ENCODE measurements at places on chromosomes 12 and 14. TPM values are rescaled to one million over a fixed set of nuclear protein-coding genes. Genes with fewer than 3 reads are reported as not detected.
A peak's percentile ranks its signal among the peaks of the same experiment; 100 is the strongest.

The LGALS3 gene
- 39.1 TPM for total RNA-seq

The PZP gene
- total RNA-seq = not detected

The KICS2 gene
- total RNA-seq = 8.7 TPM

The MMP19 gene
- not detected for total RNA-seq

The GAS2L3 gene
- total RNA-seq = 6.5 TPM

- H3K36me3 ChIP-seq = no peaks in the 10 kb centered on the region
- DNase-seq = no peak
- H3K4me3 ChIP-seq = no peak overlapping the region
- no peaks in the 10 kb centered on the region for H3K4me1 ChIP-seq
- no peaks in the 10 kb centered on the region for H3K27me3 ChIP-seq
- no peak overlapping the region for H3K27ac ChIP-seq
These were observed 232.5 kb upstream of the NOS1 start for GRCh38 chr12:117593815-117594400.

DNA sequence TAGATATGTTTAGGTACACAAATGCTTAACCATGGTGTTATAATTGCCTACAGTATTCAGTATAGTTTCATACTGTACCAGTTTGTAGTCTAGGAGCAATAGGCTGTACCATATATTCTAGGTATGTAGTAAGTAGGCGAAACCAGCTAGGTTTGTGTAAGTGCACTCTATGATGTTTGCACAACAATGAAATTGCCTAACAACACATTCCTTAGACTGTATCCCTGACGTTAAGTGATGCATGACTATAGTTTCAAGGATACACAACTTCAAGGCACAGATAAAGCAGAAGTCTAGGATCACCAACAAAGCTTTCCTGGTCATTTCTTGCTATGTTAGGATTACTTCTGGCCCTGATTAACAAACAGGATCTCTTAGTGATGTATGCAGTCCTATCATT, 135.1 kb downstream of the SLC38A1 start:
- H3K4me3 ChIP-seq = no peak overlapping the region
- no peaks in the 10 kb centered on the region for H3K4me1 ChIP-seq
- DNase-seq = no peak
- H3K36me3 ChIP-seq = no peaks in the 10 kb centered on the region

- peak overlapping the region; percentile 55 for H3K27ac ChIP-seq
- no peaks in the 10 kb centered on the region for H3K27me3 ChIP-seq
- peak; percentile 19 for DNase-seq
- H3K4me3 ChIP-seq = no peak overlapping the region
These were observed 16.7 kb downstream of the SPPL3 start for GRCh38 chr12:120887253-120888043.

DNA sequence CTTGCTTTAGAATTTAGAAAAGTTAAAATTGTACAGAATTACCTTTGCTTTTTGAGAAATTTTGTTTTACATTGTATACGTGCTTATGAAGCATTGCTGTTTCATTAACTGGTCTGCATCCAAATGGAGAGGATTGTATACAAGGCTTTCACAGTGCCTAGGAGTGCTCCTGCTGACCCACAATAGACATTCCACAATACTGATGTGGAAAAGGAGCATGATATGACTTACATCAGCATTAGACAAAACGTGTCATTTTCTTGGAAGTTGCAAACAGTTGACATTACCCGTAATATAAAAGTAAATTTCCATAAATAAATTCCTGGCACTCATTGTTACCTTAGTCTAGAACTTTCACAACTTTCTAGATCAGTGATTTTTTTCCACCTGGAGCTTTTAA, 1.9 kb downstream of the PRKD1 start:
- no peak for DNase-seq
- H3K36me3 ChIP-seq = no peaks in the 10 kb centered on the region
- no peak overlapping the region for H3K27ac ChIP-seq
- no peak overlapping the region for H3K4me3 ChIP-seq

GRCh38 chr12:129558036-129558435, 345.8 kb downstream of the TMEM132D start:
- H3K4me1 ChIP-seq = no peaks in the 10 kb centered on the region
- H3K27ac ChIP-seq = no peak overlapping the region
- no peak overlapping the region for H3K4me3 ChIP-seq
- no peaks in the 10 kb centered on the region for H3K27me3 ChIP-seq

GRCh38 chr14:65753061-65753460, 340.5 kb downstream of the FUT8 start:
- H3K36me3 ChIP-seq = no peaks in the 10 kb centered on the region
- H3K27ac ChIP-seq = no peak overlapping the region
- no peak for DNase-seq
- no peak overlapping the region for H3K4me3 ChIP-seq
- H3K4me1 ChIP-seq = peaks cover 3% of the 10 kb centered on the region
- H3K27me3 ChIP-seq = no peaks in the 10 kb centered on the region

GRCh38 chr12:124402248-124403066, 107.6 kb downstream of the RFLNA start:
- peak overlapping the region; percentile 9 for H3K27ac ChIP-seq
- no peak for DNase-seq
- H3K4me1 ChIP-seq = peaks cover 3% of the 10 kb centered on the region
- no peaks in the 10 kb centered on the region for H3K27me3 ChIP-seq
- no peak overlapping the region for H3K4me3 ChIP-seq
- peaks cover 13% of the 10 kb centered on the region for H3K36me3 ChIP-seq

DNA sequence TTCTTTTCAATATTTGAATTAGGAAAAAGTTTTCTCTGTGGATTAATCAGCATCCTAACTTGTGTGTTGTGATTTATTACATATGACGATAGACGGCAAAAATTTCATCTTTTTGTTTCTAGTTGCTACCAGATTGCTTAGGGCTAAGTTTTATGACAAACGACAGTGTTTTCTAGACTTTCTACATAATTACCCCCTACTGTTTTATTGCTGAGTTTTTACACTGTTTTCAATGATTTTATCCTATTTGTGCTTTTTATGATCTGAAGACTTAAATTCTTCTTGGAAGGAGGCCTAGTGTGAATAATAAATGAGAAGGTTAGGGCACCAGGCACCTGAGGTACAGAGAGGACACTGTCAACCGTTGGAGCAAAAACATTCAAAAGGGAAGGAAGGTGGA, 88.1 kb downstream of the TXNDC16 start:
- peaks cover 59% of the 10 kb centered on the region for H3K36me3 ChIP-seq
- no peak overlapping the region for H3K4me3 ChIP-seq
- no peak for DNase-seq
- H3K27ac ChIP-seq = no peak overlapping the region
- peaks cover 22% of the 10 kb centered on the region for H3K4me1 ChIP-seq

DNA sequence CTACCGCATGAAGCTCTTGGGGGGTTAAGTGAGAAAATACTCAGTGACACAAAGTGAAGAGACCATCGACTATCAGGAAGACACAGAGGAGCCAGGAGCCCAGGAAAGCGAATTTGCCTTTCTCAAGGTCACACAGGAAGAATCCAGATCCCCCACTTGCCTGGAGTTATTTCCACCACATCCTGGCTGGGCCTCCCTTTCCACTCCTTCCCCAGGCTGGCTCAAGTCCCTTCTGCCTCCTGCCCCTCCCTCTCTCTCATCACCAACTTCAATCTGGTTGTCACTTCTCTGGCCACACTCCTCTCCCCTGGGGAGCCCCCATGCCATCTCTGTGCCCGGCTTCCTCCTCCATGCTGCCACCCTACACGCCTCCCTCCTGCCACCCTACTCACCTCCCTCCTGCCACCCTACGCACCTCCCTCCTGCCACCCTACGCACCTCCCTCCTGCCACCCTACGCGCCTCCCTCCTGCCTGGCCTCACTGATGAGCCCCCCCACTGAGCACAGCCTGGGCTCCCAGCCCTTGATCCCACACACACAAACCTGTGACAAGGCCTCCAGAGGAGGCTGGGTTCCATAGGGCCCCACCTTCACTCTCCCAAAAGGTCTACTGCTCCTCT, 6.3 kb downstream of the SCNN1A start:
- peaks cover 46% of the 10 kb centered on the region for H3K4me1 ChIP-seq
- no peaks in the 10 kb centered on the region for H3K36me3 ChIP-seq
- no peak overlapping the region for H3K27ac ChIP-seq

DNA sequence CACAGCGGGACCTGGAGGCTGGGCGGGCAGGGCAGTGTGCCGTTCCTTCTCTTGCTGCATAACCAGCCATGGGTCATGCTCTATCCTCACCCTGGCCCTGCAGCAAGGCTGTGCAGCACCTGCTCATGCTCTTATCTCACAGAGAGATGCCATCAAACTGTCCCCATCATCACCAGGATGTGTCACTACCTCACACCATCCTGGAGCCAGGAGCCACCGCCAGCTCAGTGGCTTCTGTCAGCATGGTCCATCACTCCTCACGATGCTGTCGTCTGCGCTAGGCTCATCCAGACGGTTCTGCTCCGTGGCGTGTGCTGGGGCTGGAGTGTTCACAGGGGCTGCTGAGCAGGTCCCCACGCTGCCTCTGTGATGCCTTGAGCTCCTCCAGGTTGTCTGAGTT, 77.2 kb upstream of the DYNC1H1 start:
- no peak for DNase-seq
- H3K27me3 ChIP-seq = no peaks in the 10 kb centered on the region
- H3K4me3 ChIP-seq = no peak overlapping the region
- H3K4me1 ChIP-seq = no peaks in the 10 kb centered on the region
- H3K27ac ChIP-seq = no peak overlapping the region
- peaks cover 64% of the 10 kb centered on the region for H3K36me3 ChIP-seq

DNA sequence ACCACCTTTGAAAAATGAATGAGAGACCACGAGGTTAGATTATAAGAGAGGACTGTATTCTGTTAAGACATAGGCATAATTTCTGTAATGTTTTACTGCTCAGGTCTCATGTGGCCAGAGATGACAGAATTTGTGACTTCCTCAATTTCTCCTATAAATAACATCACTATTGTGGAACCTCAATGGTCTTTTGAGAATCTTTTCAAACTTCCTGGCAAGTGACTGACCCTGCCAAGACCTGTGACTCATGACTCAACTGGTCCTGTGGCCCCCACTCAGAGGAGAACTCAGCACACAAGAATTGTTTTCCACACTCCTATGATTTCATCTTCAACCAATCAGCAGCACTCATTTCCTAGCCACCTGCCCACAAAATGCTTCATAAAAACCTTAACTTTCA, 508.2 kb upstream of the ATP2B1 start:
- no peak overlapping the region for H3K4me3 ChIP-seq
- H3K36me3 ChIP-seq = no peaks in the 10 kb centered on the region

DNA sequence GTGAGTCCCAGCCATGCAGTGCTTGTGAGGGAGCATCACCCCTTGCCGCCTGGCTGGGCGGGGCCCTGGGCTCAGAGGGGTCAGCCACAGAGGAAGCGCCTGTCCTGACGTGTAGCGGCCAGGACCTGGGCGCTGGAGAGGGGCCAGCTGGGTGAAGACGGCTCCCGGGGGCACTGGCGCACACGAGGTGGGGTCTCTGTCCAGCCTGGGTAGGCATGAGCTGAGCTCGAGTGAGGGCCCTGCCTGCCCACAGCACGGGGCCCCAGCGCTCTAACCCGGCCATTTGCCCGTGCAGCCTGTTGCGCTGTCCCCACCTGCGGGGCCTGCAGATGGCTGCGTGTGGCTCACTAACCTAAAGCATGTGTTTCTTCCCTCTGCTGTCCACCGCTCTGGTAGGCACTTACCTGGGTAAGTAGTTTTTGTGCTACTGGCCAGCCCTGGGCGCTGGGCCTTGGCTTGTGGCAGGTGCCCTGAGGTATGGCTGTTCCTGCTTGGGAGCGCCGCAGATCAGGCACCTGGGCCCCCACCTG, 6.6 kb upstream of the CRIP2 start:
- DNase-seq = no peak
- no peaks in the 10 kb centered on the region for H3K27me3 ChIP-seq
- no peak overlapping the region for H3K27ac ChIP-seq
- no peak overlapping the region for H3K4me3 ChIP-seq
- H3K36me3 ChIP-seq = peaks cover 1% of the 10 kb centered on the region
- H3K4me1 ChIP-seq = no peaks in the 10 kb centered on the region

Measured in activated CD4-positive, alpha-beta T cell treated with anti-CD3 and anti-CD28 coated beads, Interleukin-2, amount 10 ng/mL, durations not matched to agents 7 days and 5 days (primary cell).